ENCODE measurements at places on chromosomes 16 and 17.

DNA sequence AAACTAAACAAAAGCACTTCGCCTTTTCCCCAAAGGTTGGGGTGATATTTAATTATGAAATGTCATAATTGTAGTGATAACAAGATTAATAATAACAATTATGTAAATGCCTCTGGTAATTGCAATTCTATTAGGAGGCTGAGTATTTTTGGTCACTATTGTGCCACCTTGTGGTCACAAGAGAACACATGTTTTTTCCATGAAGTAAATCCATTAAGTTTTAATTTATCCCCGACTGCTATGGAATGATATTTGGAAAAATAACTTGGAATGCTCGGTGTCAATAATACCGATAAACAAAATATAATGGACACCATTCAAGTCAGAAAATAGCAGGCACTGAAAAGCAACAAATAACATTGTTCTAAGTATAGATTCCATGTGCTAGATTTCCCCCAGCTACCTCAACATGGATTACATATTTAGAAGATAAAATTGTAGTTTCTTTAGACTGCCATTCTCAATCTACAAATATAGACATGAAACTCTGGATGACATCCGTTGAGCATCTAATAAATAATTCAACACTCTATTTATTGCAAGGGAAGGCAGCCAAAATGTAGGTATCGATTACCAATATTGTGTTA, 25.0 kb upstream of the KCNJ2 start:
- DNase-seq: no peak

DNA sequence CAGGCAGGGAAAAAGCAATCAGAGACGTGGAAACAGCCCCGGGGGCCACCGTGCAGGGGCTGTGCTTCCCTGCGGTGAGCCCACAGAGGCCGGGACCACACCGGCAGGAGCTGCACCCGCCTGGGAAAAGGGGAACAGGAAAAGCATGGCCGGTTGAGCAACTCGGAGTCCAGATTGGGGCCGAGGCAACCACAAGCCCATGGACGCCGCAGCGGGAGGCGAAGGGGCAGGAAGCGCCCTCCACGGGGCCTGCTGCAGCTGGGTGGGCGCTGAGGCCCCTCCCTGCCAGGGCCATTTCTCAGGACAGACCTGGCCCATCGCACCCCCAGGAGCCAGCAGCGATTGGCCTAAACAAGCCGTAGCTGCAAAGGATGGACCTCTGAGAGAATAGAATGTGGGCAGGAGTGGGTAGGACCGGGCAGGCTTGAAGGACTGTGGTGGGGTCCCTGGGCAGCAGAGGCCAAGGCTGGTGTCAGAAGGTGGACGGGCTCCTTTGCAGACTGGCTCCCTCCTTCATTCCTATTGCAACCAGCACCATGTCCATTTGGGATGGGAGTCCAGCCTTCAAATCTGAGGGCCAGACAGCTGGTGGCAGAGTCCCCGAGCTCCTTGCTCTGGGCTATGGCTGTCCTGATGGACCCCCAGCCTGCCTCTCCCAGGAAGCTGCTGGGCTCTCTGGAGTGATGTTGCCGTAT, 30.4 kb downstream of the COX4I1 start:
- DNase-seq: no peak

DNA sequence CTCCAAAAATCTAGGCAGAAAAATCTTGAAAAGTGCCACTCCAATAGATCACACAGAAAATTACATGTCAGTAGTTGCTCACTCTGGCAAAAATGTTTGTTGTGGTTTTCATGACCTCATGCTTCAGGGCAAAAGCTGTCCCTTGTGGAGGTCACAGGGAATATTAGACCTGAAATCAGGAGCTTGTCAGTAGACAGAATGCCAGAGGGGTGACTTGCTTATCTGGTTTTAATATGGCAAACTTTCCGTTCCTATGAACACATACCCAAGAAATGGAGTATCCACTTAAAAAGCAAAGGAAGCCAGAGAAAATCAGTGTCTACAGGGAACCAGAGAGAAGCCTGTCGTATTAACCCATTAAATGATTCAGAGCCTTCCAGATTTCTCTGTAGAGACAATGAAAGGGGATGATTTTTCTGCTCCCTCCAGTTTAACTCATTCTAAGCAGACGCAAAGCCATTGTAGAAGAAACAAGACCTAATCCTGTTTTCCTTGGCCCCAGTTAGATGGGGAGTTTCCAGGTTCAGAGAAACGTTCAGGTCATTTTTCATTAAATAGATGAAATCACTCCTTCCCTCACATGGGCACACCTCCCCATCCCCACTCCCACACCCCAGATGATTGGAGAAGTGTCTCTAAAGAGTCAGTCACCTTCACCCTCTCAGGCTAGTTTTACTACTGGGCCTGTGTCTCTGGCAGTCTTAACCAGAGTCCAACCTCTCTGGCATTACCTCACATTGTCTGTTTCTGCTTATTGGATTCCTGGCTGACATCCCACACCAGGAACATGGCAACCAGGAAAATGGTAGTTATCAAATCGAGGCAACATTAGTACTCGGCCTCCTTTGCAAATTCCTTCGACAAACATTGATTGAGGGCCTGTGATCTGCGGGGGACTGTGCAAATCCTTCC, 6.0 kb downstream of the SOX9 start:
- no peak for DNase-seq

DNA sequence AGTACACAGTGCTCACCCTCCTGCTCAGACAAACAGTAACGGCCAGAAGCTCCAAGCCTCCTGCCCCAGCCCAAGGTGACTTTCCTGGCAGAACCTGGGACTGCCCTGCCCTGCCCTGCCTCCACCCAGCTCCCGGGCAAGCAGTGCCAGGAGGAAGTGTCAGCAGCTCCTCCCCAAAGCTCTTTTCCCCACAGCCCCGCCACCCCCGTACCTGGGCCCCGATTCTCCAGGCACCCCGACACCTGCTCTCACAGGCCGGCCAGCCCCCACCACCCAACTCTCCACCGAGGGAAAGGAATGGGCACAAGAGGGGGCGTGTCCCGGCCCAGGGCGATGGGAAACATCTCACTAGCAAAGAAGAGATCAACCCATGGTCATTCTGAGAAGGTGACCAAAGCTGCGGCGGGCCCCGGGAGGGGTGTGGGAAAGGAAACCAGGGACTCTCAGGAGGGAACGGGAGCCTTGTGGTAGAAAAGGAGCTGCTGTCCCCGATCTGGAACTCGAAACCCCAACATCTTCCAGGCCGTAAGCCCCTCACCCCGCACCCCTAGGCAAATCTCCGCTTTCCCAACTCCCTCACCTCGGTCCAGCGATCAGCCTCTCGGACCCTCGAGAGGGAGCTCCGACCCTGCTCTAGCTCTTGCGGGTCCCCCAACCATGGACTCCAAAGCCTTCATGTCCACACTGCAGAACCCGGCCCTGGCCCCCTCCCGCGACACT, 1.2 kb downstream of the BCAR1 start:
- DNase-seq: no peak

GRCh38 chr17:41836550-41837196, 641 bp upstream of the NT5C3B start:
- DNase-seq: no peak

GRCh38 chr16:75319513-75320411, 68.3 kb upstream of the BCAR1 start:
- DNase-seq: no peak

DNA sequence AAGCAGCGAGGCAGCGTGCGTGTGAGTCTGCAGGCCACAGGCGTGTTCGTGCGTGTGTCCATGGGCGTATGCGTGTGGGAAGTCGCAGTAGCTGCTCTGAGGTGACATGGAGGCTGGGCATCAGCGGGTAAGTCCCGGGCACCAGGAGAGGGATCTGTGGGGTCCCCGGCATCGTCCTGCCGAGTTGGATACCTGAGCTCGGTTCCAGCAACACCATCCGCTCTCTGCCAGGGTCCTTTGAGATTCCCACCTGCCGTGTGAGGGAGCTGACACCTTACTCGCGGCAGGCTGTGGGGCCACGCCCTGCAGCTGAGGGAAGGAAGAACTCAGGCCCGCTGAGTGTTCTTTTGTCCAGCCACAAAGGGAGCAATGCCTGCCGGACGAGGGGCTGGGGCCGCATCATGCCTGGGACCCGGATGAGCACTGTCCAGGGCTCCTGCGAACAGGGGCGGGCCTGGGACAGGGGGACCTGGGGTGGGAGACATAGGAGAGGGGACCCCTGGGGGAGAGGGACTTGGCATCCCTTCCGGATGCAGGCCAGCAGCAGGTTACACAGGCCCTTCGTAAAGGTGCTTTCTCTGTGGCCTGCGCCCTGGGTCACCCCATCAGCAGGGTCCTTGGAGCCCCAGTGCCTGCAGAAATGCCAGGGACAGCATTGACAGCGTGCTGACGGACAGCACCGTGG, 5.0 kb upstream of the SNAI3 start:
- no peak for DNase-seq

- DNase-seq: no peak
Measured at GRCh38 chr17:66355510-66355909, 53.1 kb downstream of the PRKCA start.

- no peak for DNase-seq
Measured at GRCh38 chr16:51870296-51870854, 676.6 kb downstream of the TOX3 start.

- DNase-seq: no peak
Measured at GRCh38 chr16:64242492-64242891, 879.4 kb downstream of the CDH11 start.

- no peak for DNase-seq
Measured at GRCh38 chr17:16432017-16432416, 16.6 kb downstream of the TRPV2 start.

- DNase-seq: no peak
Measured at GRCh38 chr17:39889200-39889599, 21.2 kb downstream of the ZPBP2 start.

- DNase-seq: no peak
Measured at GRCh38 chr16:29777576-29778350, at the start of gene ZG16. ZG16 (plus strand) TSS chr16:29778256; CDS start chr16:29779267, 1,011 bp downstream.

All from T-helper 17 cell (primary cell).